ENCODE measurements at places on chromosomes 7 and 10.

DNA sequence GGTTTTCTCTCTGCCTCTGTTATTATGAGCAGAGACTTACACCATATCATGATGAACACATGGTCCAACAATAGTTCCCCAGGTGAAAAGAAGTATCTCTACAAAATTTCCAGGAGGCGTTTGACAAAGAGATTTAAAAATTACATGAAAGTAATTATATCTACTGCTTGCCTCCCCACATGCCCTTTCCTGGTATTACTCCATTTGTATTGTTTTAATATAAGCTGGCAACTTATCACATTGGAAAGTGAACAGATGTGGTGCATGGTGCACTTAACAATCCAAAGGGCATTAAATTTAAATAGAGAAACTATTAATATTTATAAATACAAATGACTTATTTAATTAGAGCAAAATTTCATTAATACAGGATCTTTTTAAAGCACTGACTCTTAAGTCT lies 638.2 kb downstream of the ANKRD7 start:
- no peak for DNase-seq

DNA sequence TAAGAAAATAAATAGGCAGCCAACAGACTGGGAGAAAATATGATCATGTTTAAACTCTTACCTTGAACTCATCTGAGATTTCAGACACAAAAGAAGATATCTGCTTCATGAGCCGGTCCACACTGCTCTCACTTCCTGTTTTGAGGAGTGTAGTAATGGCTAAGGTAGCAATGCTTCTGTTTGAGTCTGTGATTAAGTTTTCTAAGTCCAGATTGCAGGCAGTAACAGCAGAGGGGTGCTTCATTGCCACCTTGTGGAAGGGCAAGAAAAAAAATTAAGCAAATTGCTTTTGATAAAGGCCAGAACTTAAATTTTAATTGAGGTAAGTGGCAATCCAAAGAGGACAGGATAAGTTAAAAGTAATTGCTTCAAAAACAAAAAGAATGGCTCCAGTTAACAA lies 69.1 kb downstream of the MEST start:
- no peak for DNase-seq

- DNase-seq: no peak
These were observed 54.4 kb downstream of the MTPAP start for GRCh38 chr10:30294476-30295240.

DNA sequence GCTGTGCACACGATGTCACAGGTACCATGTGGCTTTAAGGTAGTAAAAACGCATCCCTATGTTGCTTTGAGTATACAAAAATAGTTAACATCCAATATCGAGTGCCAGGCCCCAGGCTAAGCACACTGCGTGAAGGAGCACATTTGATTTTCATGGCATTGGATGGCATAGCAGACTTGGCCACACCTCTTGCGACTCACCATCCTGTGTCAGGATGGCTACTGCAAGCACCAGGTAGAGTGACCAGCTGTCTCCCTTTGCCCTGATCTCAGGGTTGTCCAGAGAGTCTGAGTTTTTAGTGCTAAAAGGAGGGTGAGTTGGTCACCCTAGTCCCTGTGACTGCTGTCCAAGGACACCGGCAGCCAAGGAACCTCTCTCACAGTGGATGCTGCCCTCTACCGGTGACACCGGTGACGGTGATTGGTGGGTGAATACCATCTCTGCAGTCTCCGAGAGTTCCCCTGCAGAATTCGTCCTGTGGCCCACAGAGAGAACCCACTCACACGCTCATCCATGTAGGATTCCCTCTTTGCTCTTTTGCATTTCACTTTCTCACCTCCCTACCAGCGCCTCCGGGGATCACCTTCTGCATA lies 76.1 kb downstream of the BICC1 start:
- DNase-seq: no peak

- DNase-seq: peak; percentile 68
These were observed 24.3 kb upstream of the CPA2 start for GRCh38 chr7:130242198-130243014.

DNA sequence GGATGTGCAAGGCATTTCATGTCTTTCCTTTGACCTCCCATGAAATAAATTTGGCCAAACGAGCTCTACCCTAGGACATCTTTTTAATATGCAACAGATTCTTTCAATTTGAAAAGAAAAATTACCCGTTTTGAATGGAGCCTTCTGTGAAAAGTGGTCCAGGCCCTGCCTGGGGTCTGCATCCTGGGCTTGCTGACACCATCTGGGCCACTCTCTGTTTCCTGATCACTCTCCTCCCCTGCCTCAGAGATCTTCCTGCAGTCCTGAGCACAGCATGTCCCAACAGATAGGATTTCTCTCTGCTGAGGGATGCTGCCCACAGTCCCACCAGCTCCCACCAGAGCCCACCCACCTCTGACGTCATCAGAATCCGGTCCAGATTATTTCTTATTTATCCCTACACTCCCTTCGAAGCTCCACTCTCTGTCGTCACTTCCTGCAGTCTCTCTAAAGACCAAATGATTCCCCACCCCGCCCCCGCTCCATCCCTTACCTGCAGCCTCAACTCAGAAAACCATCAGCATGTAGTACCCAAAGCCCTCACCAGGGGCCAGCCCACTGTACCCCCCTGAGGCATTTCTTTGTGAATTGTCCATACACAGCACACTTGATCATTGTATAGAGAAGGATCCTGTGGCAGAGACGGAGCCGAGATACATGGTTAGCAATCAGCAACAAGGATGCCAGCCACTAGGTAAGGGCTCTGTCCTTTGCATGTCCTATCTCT lies 192.1 kb upstream of the MGMT start:
- no peak for DNase-seq

GRCh38 chr7:92636018-92636560 lies 45.9 kb upstream of the FAM133B start:
- no peak for DNase-seq
